A549 treated with CpdA at 1 μM for 4 hours (cell line): ENCODE measurements at places on chromosomes 5 and 9. TPM values are rescaled to one million over a fixed set of nuclear protein-coding genes. Genes with fewer than 3 reads are reported as not detected.

INSL6 gene
- not detected in 5 replicates for total RNA-seq

PRRX2 gene
- 2.8 to 7.2 TPM (median 6.5 TPM) in 5 replicates for total RNA-seq

SLC25A2 gene
- not detected in 5 replicates for total RNA-seq

FCN1 gene
- total RNA-seq, result not detected in 5 replicates

C9 gene
- total RNA-seq, result 0.02 TPM in 1 of 5 replicates, not detected in the others

BTNL8 gene
- total RNA-seq, result not detected in 5 replicates

PLEKHG4B gene
- total RNA-seq, result 0.64 to 0.94 TPM (median 0.69 TPM) in 5 replicates

APBB3 gene
- total RNA-seq, result 4.9 to 7.7 TPM (median 6.0 TPM) in 5 replicates

SPINK7 gene
- not detected in 5 replicates for total RNA-seq

NIM1K gene
- 0.27 to 0.41 TPM (median 0.33 TPM) in 4 of 5 replicates, not detected in the other for total RNA-seq

RFX3 gene
- 1.1 to 2.3 TPM (median 1.9 TPM) in 5 replicates for total RNA-seq

NRG2 gene
- total RNA-seq, result 1.7 to 2.5 TPM (median 1.9 TPM) in 5 replicates

DND1 gene
- total RNA-seq, result 0.47 to 1.0 TPM (median 0.82 TPM) in 5 replicates

RMRP gene
- total RNA-seq, result 3.1 to 22.0 TPM (median 11.8 TPM) in 4 of 5 replicates, not detected in the other

SMAD5 gene
- total RNA-seq, result 19.2 to 38.0 TPM (median 28.1 TPM) in 5 replicates

PCDHGA10 gene
- total RNA-seq, result 0.01 TPM in 1 of 5 replicates, not detected in the others
